ENCODE measurements at places on chromosomes 7 and 10.
A peak's percentile ranks its signal among the peaks of the same experiment; 100 is the strongest.

DNA sequence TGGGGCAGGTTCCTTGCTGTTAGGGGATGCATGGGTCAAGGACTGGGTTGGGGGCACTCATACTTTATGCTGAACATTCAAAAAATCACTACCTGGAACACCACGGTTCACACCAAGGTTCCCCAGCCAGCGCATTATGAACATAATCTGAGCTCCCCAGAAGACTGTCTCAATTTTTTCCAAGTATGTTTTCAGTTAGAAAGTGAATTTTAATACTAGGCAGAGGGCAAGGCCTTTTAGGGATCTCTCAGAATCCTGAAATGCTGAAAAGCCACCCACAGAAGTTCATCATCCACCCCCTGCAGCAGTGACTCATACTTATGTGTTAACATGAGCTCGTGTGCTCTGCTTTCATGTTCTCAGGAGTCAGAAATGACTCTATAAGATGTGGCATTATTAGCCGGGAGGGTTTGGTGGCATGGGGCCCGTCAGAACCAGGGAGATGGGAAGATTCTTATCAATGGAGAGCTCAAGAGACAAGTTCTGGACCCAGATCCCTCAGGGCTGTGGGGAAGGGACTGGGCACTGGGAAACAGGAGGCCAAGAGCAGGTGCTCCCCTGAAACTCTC, 185.2 kb upstream of the ITGB1 start:
- peak; percentile 82 for DNase-seq

DNA sequence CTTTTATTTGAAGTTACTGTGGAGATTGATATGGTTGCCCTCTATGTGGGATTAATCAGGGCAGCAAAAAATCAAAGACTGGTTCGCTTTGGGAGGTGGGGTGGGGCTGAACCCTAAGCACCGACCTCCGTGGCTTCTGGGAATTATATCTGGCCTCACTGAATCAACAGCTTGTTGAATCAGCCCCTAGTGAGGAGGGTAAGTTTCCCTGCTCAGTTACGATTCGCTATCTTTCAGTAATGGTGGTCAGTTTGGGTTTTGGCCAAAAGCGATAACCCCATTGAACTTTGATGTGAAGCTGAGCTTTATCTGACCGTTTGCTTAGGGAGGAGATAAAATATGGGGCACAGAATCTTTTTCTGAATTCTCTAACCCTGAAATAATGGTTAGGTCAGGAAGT, 16.6 kb upstream of the ARPC1A start:
- no peak for DNase-seq

DNA sequence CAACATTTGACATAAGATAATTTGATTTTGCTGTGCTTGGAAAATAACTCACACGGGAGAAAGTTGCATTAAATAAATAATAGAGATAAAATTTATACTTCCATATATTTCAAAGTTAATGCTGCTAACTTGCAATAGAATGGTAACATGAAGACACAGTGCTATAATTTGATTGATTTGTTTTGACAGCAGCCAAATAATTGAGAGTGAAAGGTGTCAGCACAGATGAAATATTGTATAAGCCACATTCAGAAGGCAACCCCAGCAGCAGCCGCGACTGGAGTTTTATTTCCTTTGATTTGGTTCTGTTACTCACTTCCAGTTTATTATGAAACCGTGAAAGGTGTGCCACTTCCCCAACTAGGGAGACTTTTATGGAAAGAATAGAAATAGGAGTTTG, 242.2 kb downstream of the POU6F2 start:
- DNase-seq, result no peak

DNA sequence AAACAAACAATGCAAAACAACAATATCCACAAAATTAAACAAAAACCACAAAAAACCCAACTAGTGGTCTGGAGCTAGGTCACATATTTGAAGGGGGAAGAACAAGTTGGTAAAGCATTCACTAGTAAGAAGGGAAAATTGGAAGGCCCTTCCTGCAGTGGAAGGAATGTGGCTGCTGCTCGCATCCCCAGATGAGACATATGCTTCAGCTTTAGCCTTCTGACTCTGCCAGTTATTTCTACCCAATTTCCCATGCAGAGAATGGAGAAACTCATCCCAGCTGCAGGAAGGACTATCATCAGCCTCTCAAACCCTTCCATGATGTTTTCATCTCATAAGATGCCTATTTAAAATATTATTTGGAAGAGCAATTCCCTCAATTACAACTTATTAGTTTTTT, 176.6 kb downstream of the BMPER start:
- no peak for DNase-seq

GRCh38 chr10:34092891-34093290, 722.2 kb downstream of the PARD3 start:
- DNase-seq, result no peak

- DNase-seq, result no peak
Observed at GRCh38 chr7:21198921-21199320, 229.0 kb upstream of the SP4 start.

DNA sequence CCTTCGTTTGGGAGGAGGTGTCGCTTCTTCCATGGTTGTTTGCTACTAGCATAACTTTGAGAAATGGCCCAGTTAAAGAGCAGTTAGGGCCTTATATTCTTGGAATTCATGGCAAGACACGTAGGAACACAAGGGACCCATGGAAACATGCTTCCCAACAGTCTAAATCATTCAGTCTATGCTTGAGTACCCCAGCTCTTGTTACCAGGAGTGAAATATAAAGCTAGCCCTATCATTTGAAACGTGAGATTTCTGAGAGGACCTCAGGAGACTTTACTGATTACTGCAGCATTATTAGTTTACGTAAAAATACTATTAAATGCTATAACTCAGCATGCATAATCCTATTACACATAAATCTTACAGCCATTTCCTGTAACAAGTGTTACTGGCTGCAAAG, 328.6 kb upstream of the CDC14C start:
- DNase-seq, result no peak

- DNase-seq, result no peak
Observed at GRCh38 chr10:69973678-69974077, 79.0 kb upstream of the MACROH2A2 start.

GRCh38 chr10:814536-815302, 116.8 kb downstream of the LARP4B start:
- DNase-seq, result no peak

DNA sequence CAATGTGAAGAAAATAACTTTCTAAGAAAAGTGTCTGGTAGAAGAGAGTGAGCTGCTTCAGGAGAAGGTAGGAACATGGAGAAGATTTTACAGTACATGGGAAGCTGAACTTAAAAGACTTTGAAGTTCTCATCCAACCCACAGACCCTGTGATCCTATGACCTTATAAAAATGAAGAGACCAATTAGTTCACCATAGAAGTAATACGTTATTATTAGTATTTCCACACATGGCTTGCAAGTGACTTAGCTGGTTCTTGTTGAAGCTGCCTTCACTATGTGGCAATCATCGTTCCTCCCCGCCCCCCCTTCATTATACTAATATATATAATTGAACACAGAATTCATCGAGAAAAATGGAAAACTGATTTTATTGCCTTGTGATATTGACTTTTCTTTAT, 129.1 kb downstream of the SND1 start:
- DNase-seq, result no peak

- DNase-seq, result no peak
Observed at GRCh38 chr7:66664590-66665293, 36.1 kb downstream of the KCTD7 start.

GRCh38 chr7:5223646-5224340, 33.8 kb downstream of the WIPI2 start:
- no peak for DNase-seq

DNA sequence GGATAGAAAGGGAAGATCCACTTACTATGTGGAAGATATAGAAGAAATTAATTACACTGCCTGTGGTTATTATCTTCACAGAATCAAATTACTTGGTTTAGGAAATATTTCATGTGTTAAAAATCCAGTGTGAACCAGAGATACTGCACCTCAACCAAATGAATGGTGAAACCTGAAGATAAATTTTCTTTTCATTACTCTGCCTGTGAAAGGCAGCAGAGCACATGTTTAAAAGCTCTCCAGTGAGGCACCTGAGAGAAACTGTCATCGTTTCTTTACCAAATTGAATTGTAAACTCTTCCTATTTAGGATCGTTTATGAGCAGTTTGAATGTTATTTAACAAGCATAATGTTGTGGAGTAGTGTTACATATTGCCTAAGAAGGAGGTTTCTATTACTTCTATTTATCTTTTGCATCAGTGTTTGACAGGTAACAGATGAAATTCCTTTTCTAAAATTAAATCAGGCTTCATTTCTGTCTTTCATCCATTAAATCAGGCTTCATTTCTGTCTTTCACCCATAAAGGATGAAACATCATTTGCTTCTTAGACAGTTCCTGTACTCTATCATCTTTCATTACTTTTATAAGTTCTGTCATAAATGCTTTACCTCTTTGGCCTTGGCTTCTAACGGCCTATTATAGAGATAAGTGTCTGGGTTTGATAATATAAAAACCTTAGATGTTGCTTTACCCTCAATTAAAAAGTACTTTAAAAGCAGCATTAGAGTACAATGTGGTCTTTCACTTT, 266.6 kb downstream of the NXPH1 start:
- no peak for DNase-seq

DNA sequence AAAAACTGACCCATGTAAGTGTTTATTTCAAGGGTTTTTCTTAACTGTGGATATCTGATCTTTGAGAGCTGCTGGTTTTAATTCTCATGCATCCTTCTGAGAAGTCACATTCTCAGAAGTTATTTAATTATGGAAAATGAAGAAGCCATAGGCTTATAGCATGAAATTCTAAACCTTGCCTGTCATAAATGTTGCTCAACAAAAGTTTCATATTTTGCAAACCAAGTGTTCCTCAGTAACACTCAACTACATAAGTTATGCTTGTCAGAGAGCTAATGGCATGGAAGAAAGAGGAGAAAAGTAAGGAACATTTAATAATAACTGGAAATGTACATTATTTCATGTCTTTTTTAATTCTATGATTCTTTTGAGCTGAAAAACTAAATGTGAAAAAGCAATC, 78.6 kb upstream of the MPP7 start:
- DNase-seq, result no peak

GRCh38 chr7:130454959-130455358, 14.1 kb upstream of the CEP41 start:
- no peak for DNase-seq

DNA sequence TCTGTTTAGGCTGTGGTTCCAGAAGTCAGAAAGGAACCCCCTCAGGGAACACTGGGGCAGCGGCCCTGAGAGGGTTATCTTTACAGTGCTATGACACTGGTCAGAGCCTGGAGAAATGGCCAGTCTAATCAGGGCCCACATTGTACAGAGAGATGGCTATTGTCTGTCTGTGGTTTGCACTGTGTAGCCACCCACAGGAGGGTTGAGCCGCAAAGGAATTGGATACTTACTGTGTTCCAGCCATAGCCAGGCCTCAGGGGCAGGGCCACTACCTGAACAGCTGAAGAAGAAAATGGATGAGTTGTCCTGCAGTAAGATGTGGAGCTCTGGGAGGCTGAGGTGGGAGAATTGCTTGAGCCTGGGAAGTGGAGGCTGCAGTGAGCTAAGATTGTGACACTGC, 47.5 kb upstream of the PODXL start:
- DNase-seq, result no peak

- peak; percentile 19 for DNase-seq
Observed at GRCh38 chr10:116385994-116386809, 41.4 kb upstream of the PNLIPRP3 start.

- no peak for DNase-seq
Observed at GRCh38 chr7:139124084-139124914, 14.8 kb upstream of the ZC3HAV1 start.

DNA sequence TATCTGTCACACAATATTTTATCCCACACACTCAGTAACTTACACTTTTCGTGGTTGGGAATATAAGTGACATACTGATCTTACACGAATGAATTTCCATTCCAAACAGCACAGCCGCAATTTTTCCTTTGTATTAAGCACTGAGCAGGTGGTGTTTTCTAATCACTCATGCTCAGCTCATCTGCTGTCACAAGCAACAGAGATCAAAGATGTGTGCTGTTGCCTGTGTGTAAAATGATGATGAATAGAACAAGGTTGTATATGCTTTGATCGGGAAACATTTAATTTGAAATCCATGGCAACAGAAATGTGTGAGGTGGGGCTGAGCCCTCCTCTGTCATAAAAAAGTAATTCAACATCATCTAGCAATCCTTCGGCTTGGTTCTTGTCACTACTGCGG, 927.7 kb upstream of the MBL2 start:
- no peak for DNase-seq

DNA sequence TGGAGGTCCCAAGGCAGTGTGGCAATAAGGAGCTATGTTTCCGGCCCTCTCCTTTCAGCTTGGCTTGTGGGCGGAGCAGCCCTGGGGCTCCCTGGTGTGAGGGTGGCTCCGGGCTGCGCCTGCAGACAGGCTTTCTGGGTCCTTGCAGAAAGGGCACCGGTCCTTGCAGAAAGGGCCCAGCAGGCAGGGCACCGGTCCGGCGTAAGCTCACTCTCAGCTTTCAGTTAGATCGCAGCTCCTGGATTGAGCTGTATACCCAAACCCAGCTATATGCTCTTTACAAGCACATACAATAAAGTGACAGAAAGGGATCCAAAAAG, 293.8 kb upstream of the SHH start:
- DNase-seq, result no peak

DNA sequence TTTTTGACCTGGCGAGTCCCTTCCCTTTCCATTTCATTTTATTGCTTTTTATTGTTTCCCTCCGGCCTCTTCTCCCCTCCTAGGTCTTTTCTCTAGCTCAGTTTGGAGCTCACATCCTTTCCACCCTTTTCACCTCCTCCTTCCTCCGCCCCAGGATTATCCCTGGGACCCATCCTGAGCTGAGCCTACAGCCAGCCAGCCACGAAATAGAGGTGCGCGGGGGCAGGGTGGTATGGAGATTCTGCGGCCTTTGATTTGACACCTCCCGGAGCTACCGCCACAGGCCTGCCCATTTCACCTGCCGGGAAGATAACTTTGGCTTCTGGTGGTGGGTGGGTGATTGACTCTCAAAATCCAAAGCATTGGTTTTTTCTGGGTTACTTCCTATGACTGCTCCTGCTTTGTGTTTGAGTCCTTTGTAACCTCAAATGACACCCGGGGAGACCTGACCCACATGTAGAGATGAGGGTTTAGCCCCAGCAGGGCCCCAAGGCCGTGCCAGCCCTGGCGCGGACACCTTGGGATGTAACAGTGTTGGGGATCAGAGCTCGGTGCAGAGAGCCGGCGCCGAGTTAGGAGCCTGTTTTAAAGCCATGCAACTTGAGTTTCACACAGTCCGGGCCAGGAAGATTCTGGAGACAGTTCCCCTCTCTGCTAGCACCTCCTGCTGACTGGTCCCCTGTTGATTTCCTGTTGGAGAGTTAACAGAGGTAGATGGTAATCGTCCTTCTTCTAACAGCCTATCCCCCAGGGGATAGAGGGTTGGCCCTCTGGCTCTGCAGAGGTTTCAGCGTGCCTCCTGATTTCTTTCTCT, 1.5 kb downstream of the DUSP5 start:
- peak; percentile 71 for DNase-seq

- peak; percentile 34 for DNase-seq
Observed at GRCh38 chr10:123614888-123615287, 51.3 kb upstream of the GPR26 start.

GRCh38 chr7:41641665-41642014, 61.2 kb downstream of the INHBA start:
- no peak for DNase-seq
